Myocyte (in vitro differentiated cells): ENCODE measurements at places on chromosomes 3 and 15.

DNA sequence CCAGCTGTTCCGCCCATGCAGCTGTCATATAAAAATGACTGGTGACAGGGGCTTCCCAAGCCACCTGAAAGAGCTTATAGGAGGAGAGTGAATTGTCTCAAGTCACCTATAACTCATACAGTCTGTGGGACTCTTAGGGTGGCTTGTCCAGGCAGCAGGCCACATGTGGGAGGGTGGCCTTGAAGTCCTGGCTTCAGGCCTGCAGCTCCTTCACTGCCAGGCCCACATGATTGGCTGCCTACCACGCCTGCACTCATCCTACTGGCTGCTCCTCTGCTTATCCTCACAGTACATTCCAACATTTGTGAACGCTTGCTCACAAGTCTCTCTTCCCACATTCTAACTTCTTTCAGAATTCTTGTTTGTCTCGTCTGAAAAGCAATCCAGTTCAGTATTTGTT, 41.1 kb upstream of the TIPARP start:
- peak; percentile 73 for DNase-seq

DNA sequence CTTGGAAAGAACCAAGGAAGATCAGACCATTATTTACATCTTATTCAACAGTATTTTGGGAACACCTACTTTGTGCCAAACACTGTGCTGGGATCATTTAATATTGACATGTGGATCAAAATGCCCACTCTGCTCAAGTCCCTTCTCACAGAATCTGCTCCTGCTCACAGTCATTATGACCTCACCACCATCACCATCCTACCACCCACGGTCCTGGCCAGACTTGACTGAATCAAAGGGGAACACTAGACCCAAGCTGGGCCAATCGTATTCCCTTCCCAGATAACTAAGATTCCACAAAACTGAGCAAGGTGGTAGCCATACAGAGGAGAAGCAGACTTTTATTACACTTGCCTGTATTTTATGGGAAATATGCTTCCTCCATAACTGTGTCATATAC, 3.4 kb upstream of the CEP152 start:
- DNase-seq = no peak

DNA sequence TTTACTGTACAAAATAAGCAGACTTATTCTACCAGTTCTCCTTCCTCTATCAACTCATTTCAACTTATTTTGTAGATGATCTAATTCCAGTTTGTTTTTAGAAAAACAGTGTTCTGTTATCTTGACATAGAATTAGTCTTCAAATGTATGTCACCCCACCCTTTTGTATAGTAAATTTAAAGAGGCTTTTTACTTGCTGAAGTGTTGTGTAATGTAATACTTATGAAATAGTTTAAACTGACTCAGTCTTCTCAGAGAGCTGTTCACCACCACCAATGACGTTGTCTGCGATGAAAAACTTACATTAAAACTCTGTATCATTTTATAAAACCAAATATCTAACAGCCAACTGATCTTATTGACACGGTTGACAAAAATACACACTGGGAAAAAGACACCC, 82.9 kb downstream of the RAP2B start:
- DNase-seq = no peak

DNA sequence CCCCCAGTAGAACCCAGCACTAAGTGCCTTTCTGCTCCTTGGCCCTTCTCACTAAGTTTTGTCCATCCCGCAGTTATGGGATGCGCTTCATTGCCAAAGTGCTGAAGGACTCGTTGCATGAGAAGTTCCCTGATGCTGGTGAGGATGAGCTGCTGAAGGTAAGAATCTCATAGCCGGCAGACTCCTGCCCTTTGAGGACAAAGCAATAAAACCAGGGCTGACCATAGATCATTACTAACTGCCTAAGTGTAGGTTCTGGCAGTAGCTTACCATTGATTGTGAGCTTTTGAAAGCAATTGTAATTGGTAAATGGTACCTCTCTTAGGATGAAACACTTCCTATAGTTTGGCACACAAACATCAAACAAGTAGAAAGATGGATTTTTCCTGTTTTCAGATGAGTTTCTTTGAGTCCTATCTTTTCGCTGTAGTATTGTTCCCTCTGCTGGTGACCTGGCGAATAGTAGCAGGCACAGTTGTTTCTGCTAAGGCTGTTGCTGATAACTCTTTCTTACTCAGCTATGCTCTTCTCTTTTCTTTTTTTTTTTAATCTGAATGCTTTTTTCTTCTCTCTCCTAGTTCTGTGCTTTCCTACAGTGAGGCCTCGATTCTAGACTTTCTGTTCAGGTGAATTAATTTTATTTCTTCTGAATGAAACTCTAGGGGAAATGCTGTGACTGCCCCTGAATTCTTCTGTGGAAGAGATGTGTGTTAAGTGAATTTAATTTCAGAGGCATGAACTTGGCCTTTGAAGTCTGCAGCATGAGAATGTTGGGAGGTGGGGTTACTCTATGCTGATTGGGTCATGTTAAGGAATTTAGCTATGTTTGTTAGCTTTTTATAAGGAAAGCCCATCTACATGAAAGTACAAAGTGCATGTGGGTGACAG, 47.4 kb upstream of the CRTC3 start:
- peak; percentile 64 for DNase-seq

GRCh38 chr15:88131937-88132336, 124.6 kb downstream of the NTRK3 start:
- DNase-seq = no peak

DNA sequence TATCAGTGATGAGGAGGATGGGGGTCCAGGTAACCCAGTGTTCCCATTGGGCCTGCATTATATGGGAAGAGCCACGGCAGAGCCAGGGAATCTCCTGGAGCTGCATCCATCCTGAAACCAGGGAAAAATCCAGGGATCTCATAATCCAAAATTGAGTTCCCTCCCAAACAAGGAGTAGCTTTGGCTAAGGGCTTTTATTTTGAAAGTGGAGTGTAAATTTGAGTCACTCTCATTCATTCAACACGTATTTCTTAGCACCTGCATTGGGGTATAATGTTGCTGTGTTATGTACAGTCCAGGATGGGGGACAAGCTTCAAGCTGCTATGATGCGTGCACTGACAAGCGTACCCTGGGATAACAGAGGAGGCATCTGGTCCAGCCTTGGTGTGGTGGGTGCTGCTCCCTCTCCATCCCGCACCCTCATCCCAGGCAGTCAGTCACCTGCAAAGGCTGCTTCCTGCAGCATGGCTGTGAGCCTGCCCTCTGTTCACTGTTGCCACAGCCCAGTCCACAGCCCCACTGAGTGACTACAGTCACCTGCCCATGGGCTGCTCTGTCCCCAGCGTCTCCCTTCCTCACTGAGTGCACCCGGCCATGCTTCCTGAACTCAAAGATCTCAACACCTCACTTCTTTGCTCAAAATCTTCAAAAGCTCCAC, 135.6 kb downstream of the OPA1 start:
- DNase-seq = no peak

DNA sequence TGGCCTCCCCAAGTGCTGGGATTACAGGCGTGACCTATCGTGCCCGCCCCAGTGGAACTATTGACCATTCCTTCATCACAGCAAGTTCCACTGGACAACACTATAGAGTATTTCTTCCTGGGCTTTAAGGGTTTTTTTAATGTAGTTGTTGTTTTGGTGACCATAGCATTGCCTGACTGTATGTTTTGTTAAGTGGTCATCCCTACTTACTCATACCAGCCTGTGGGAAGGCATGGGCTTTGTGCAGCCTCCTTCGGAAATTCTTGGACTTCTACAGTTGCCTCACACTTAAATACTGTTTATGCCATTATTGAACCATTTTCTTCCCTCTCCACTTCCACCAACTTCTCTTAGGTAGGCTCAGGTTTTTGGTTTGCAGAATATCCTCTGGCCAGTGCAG, 19.9 kb upstream of the ALPK3 start:
- no peak for DNase-seq

GRCh38 chr15:94235041-94235440, 3.7 kb downstream of the MCTP2 start:
- no peak for DNase-seq

DNA sequence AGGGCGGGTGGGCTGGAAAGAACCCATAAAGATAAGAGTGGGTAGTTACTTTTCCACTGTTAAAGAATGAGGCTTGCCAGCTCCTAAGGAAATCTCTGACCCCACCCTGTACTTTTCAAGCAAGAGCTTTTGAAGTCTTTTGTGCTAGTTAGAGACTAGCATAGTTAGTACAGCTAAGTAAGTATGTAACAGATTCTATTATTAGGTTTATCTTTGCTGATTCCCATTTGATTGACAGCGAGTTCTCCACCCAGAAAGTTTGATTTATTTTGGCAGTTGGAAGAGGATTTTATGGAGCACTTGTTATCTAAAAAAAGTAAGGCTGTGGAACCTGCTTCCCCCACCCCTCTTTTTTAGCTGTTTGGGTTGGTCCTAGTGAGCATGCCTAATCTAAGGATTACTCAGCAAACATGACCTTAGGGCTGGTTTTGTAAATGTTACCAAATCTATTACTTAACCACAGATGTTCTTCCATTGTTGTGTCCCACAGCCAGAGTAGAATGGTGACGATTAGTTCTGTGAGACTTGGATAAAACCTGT, 57.6 kb downstream of the FNDC3B start:
- DNase-seq = peak; percentile 42

DNA sequence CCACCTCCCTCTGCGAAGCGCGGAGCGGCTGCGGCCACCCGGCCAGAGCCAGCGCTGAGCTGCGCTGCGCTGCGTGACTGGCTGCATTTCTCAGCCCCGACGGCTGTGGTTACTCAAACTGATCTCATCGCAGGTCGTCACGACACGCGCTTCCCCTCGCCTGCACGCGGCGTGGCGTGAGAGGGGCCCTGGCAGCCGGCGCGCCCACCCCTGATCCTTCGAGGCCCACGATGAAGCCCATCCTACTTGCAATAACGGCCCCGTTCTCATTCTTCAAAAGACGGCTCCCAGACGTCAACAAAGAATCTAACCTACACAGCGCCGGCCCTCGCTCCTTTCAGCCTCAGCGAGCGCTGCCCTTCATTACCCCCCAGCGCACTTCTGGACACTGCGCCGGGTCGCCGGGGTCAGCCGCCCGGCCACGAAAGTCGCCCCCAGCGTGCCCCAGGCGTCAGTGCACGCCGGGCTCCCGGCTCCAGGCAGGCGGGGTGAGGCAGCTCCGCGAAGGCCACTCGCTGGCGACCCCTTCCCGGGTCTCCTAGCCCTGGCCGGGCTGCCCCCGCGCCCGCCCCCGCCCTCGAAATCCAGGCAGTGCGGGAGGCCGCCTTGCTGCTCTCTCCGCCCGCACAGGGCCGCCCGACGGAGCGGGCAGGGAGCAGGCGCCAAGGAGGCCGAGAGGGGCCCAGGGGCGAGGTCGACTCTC, 9.9 kb upstream of the LEKR1 start:
- DNase-seq = no peak

GRCh38 chr3:113117511-113118234, 93.7 kb upstream of the BOC start:
- no peak for DNase-seq

DNA sequence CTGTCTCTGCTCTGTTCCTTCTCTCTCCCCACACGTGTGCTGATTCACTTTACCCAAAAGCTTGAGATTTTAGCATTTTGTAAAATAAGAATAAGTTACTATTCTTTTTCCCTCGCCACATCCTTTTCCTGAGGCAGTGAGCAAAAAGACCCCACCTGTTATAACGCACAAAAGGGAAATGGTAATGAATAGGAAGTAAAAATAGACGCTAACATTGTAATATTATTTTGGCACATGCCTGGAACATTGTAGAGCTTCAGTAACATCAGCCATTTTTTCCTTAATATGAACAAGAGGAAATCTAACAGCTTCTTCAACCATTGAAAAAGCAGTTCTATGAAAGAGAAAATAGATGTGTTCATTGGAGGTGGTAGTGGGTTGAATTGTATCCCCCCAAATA, 40.5 kb downstream of the CD200 start:
- no peak for DNase-seq

DNA sequence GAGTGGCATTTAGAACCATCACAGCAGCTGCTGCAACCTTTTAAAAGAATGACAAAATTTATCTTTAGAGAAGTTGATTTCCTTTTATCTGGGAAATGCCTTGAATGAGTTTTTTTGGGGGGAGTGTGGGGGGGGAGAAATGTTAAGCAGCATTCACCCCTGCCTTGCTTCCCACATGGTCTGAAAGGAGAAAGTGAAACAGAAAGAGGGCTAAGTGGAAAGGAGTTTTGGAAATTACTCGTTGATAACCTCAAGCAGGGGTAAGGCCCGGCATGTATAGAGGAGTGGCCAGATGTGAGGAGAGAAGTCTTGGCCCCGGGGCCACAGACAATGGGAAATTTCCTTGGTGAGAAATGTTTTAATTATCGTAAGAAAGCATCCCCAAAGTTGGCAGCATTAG, 23.5 kb downstream of the B3GALNT1 start:
- DNase-seq = no peak

DNA sequence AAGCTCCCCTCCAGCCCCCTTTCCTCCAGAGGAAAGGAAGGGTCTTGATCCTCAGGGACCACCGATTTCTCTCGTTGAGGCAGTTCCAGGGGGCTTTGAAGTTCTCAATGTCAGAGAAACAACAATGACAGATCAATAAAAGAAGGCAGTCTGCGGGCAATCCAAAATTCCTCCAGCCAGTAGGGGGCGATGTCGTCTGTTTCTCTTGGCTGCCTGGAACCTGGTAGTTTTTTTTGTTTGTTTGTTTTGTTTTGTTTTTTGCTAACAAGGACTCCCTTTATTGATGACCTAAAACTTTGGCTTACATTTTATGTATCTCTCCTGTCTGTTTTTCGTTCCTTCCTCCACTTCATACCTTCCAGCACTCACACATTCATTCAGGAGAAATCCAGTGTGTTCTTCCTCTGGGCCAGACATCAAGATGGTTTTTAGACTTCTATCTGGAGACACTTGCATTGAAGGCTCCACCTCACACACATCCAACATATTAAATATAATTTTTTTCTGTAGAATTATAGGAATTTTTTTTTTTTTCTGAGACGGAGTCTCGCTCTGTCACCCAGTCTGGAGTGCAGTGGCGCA, 276.6 kb downstream of the RPLP1 start:
- DNase-seq = peak; percentile 33

GRCh38 chr3:125126323-125126722, 70.5 kb upstream of the HEG1 start:
- DNase-seq = no peak

DNA sequence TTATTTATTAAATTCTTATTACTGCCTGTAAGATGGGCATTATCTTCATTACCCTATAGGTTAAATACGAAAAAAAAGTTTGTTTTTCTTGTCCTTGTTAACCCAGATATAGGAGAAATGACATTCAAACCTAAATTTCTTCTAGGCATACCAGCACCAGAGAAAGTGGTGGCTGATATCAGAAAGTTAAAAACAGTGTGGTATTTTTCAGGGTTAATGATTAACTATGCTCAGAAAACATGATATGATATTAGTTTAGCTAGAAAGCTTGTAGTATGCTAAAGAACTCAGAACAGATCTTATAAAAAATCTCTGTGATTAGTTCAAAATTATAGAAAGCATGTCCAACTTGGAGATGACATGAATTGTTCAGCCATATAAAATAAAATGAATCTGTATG, 630.5 kb upstream of the EPHA6 start:
- DNase-seq = no peak

- peak; percentile 21 for DNase-seq
Measured at GRCh38 chr3:44104668-44105321, 136.9 kb upstream of the TOPAZ1 start.
